Stimulated activated CD8-positive, alpha-beta memory T cell treated with anti-CD3 and anti-CD28 coated beads, Interleukin-15, amount 100 ng/mL, for 24 hours (primary cell): ENCODE measurements at places on chromosomes 2 and 18.

- DNase-seq: no peak
Observed at GRCh38 chr18:44423814-44424644, 256.7 kb upstream of the SETBP1 start.

- no peak for DNase-seq
Observed at GRCh38 chr2:85324639-85325465, 2.9 kb downstream of the TGOLN2 start.

DNA sequence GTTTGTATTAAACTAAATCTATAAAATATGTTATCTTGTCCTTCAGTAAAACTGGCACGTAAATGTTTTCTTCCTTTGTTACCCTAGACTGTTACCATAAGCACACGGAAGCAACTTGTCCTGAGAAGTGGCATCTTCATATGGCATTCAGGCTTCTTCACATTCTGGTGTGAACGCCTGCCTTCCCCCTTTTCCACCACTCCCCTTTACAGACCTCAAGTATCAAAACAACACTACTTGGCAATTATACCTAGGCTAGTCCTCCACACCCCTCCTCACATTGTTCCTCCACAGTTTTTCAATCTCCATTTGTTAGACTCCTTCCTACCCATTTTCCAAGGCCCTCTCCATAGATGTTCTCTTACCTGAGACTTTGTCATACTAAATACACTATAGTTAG is 2.9 kb downstream of the MEX3C start:
- DNase-seq: no peak

GRCh38 chr2:120748310-120748709 is 12.6 kb downstream of the GLI2 start:
- no peak for DNase-seq

DNA sequence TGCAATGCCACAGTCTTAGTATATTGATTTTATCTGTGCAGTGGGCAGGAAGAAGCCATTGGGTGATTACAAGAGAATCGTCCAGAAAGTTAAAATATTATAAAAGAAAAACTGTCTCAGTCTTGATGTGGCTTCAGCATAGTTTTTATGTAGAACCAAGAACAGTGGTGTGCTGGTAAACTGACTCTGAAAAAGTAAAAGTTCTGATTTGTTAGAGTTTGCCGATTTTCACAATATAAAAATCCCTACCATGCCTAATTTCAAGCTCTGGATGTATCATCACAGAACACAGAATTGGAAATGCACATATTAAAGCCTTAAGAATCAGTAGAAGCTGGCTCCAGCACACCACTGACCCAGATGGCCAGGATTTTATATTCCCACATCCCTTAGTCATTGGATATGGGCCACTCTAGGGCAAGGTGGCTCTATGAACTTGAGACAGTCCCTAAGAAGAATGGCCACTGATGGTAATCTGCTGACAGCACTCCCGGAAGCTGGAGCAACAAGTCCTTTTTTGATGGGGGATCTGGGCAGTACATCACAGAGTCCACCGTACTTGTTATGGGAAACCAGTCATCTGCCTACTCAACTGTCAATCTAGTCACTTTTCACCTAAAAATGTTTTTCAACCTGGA is 9.3 kb upstream of the PLEKHM3 start:
- DNase-seq: no peak

GRCh38 chr2:108853421-108853820 is 66.8 kb downstream of the CCDC138 start:
- no peak for DNase-seq
